Breast epithelium (tissue), 4 donors: ENCODE measurements at places on chromosomes 3 and 15. TPM values are rescaled to one million over a fixed set of nuclear protein-coding genes. Genes with fewer than 3 reads are reported as not detected.

Gene CHRM5
- total RNA-seq = not detected

- no peak overlapping the region for H3K4me3 ChIP-seq
- no peaks in the 10 kb centered on the region for H3K4me1 ChIP-seq
- no peaks in the 10 kb centered on the region for H3K27me3 ChIP-seq
- H3K27ac ChIP-seq = no peak overlapping the region
Measured at GRCh38 chr15:48190932-48191573, 412 bp upstream of the CTXN2 start.

DNA sequence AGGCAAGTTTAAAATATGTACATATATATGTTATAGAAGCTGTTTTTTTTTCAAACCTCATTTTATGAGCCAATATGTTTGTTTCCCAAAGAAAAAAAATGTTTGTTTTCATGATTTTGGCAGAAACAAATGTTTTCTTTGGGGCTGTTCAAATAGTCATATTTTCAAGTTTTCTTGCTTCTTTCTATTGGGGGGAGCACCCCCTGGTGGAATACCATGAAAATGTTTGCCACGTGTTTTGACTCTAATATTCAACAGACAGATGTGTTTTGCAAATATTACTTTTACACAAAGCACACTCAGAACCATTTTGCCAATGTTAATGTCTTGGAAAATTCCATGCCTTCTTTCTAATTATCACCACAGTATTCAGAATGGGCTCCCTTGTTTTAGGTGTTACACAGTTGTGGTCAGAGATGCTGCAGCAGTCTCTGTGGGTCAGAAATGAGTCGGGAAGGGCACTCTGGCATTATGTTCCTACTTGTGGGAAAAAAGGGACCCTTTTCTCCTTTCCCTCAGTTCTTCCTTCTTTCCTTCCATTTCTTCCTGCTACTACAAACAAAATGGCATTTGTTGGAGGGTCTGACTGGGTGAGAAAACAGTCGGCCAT is 817.0 kb downstream of the TUSC7 start:
- no peak overlapping the region for H3K4me3 ChIP-seq
- H3K36me3 ChIP-seq = no peaks in the 10 kb centered on the region
- H3K27ac ChIP-seq = no peak overlapping the region

DNA sequence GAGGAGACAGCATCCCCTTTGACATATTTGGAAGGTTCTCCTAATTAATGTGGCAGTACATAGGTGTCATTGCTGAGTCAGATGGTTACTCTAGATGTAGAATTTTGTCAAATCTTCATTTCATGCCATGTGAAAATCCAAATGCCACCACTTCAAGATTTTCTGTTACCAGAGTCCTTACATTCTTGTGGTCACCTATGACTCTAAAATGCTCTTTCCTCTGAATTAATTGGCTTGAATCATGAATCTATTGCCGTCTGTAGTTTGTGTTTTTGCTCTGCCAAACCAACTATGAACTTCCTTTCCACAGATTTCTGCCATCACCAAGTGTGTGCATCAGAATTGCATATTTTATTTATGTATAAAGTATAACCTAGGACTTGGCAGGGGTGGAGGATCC is 269.4 kb upstream of the ZPLD1 start:
- peak overlapping the region; percentile 22 for H3K27ac ChIP-seq
- H3K36me3 ChIP-seq = no peaks in the 10 kb centered on the region
- no peaks in the 10 kb centered on the region for H3K4me1 ChIP-seq
- no peak for DNase-seq
- H3K4me3 ChIP-seq = no peak overlapping the region
- no peaks in the 10 kb centered on the region for H3K27me3 ChIP-seq

- peaks cover 9% of the 10 kb centered on the region for H3K4me1 ChIP-seq
- no peak for DNase-seq
Measured at GRCh38 chr3:25038922-25039321, 389.1 kb upstream of the RARB start.
